Brain (organoid and tissue), 16 donors: ENCODE measurements at places on chromosomes 2 and 18. TPM values are rescaled to one million over a fixed set of nuclear protein-coding genes. Genes with fewer than 3 reads are reported as not detected.
A peak's percentile ranks its signal among the peaks of the same experiment; 100 is the strongest.

The METTL21A gene
- 18.7 TPM for polyA plus RNA-seq

The SKA1 gene
- polyA plus RNA-seq = 12.1 TPM

- peak; percentile 30 for DNase-seq
These were observed 312.0 kb downstream of the CELF4 start for GRCh38 chr18:37253394-37254235.

The FHL2 gene
- polyA plus RNA-seq = 6.5 TPM

DNA sequence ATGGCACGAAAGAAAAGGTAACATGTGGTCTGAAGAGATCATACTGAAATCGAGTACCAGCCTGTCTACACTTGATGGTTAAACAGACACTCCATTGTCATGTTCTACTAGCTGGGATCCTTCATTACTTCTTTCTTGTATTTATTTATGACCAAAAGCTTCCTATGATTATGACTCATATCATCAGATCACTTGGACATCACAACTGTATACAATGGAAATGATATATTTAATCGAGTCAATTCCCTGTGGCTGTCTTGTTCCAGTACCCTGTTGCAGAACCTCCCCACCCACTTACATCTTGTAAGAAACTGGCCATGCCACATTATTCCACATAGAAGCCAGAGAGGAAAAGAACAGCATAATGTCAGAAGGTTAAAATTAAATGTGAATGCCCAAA lies 358.9 kb downstream of the ZEB2 start:
- no peak for DNase-seq

DNA sequence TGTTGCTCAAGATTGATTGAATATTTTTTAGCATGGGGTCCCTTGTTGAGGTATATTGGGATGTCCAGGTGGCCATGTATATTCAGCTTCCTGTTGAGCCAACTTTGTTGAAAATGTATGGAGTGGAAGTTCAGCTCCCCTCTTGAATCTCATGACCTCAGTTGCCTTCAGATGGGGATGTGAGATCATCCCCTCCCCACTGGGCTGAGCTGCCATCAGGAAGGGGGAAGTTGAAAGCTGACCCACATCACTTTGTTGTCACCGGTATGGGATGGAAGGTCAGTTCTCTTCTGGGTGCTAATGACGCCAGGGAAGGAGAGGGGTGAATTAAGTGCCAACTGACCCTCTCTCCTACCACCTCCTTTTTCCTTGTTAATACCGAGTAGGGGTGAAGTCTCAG lies 33.9 kb downstream of the ACOXL start:
- no peak for DNase-seq

The PTRHD1 gene
- 58.8 TPM for polyA plus RNA-seq

- no peak for DNase-seq
These were observed 181.2 kb upstream of the REV1 start for GRCh38 chr2:99670768-99671734.

The TGFA gene
- 5.3 TPM for polyA plus RNA-seq

The SPDYA gene
- not detected for polyA plus RNA-seq

The ACMSD gene
- polyA plus RNA-seq = not detected

DNA sequence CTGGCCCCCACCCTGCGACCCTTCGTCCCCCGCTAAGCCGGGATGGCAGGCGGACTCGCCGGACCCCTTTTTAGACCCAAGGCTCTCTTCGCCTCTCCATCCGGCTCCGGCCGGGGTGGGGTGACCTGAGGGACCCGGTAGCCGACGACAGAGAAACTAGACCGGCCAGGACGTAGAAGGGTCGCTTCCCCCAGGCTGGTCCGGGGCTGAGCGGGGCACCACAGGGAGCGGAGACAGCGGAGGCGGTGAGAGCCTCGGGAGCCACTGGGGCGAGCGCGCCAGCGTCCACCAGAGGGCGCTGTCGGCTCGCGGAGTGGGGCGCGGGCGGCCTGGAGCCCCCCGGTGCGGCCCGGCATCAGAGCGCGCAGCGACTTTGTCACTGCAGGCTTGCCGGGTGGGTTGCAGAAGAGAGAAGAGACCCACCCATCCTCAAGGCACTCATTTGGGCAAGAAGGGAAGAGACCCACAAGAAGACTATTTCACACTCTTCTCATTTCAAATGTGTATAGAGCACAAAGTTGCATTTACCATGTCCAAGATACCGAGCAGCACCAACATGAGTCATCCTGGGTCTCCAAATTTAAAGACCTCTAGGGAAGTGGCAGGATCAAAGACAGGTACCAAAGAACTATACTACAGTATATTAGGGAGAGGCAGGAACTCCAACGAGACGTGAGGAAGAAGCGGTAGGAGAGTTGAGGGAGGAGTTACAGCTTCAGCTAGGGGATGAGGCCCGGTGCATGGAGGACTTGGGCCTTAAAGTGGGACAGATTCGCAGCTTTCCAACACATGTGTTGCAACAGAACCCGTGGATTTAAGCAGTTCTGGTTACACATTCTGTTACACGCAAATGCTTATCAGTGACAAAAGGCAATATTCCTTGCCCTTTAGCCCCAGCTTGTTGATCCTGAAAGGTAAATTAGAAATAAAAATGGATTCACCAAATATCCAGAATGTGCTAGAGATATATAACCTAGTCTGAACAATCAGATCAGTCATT lies 7.6 kb upstream of the PRKCE start:
- DNase-seq = peak; percentile 84

GRCh38 chr18:62118328-62118727 lies 68.5 kb downstream of the PIGN start:
- no peak for DNase-seq

- DNase-seq = no peak
These were observed 23.9 kb downstream of the CLIP4 start for GRCh38 chr2:29139152-29139551.

DNA sequence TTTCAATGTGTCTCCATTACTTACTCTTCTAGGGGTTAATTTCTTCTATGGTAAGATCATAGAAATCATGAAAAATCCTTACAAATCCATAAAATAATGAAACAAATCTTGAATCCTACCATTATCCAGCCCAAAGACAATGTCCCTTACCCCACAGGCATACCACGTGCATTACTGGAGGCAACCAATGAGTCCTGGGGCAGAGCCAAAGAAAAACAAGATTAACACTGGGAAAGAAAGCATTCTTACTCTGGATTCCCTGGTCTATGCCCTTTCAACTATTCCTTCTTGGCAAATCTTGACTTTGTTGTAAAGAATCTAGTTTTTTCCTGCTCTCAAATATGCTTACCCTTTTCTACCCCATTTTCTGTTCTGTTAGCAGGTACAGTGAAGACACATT lies 3.1 kb upstream of the GALNT1 start:
- DNase-seq = no peak

The COL4A4 gene
- polyA plus RNA-seq = 0.63 TPM

GRCh38 chr2:38830526-38831159 lies 45.1 kb downstream of the DHX57 start:
- no peak for DNase-seq

The NEU2 gene
- not detected for polyA plus RNA-seq

The STEAP3 gene
- polyA plus RNA-seq = 10.9 TPM

DNA sequence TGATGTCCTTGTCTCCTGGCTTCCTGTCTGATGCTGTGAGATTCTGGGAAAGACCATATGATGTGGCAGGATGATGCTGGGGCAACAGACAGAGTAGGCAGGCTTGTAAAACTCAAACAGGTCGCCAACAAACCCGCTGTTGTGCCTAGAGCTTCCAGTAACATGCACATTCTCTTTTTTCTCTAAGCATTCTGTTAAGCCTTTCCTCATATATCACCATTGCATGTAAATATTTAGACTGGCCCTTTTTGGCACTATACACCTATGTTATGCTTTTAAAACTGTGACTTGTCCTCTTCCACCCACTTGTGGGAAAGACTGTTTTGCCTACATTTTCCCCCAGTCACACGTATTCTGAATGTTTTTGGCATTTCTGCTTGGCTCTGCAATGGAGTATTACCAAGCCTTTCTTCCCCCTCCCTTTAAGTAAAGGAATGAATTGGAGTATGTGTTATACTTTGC lies 250.4 kb upstream of the TANK start:
- no peak for DNase-seq

- no peak for DNase-seq
These were observed 156.2 kb downstream of the DTNA start for GRCh38 chr18:34866310-34866709.

DNA sequence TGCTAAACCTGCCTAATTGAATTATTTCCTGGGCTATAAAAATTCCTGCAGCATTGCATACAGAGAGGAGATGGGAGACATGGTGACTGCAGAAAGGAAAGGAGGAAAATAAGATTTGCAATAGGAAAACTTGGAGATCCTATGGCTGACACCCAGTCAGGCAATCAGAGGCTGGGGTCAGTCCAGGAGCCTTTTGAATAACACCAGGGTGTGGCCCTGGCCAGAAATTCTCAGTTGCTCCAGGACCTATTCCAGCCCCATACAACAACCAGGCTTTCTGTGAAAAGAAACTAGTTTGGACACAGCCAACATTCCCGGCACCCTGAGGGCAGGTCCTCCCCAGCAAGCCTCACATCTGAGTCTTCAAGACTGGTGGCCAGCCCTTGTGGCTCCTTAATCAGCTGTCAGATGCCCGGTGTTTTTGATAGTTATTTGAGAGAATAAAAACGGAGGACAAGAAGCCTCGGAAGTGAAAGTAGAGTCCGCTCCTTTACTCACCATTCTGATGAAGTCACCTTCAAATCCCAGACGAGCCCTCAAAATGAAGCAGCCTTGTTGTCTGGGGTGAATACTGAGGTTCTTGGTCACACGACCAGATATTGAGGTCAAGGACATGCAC lies 31.1 kb upstream of the GMCL1 start:
- DNase-seq = peak; percentile 27

The ESPNL gene
- polyA plus RNA-seq = 6.6 TPM

DNA sequence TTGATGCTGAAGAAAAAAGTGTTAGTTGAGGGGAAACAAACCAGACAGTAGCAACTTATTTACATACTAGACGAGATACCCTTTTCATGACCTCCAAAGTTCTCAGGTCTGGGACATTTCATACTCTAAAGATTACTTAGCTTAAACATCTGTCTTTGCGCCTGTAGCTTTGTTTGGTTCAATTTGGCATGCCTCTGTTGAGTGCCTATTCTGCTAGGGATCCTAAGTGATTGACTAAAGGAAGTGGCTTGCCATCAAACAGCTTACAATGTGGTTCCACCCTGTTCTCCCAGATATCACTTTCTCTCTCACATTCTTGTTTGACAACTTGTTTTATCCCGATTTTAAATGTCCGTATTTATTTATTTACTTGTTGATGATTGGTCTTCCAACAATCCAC lies 488.8 kb downstream of the PARD3B start:
- no peak for DNase-seq

The DSG2 gene
- polyA plus RNA-seq = 0.19 TPM
